Testis (tissue), 5 donors: ENCODE measurements at places on chromosomes 2 and 18. TPM values are rescaled to one million over a fixed set of nuclear protein-coding genes. Genes with fewer than 3 reads are reported as not detected.
A peak's percentile ranks its signal among the peaks of the same experiment; 100 is the strongest.

LYG1 gene
- 5.8 TPM for total RNA-seq

FAM161A gene
- total RNA-seq, result 24.7 TPM

HPCAL1 gene
- total RNA-seq, result 215 TPM

POTEJ gene
- total RNA-seq, result 17.2 TPM

GALR1 gene
- total RNA-seq, result 0.43 TPM

QPCT gene
- 3.2 TPM for total RNA-seq

NOSTRIN gene
- total RNA-seq, result 93.8 TPM

ADGRF3 gene
- total RNA-seq, result 1.0 TPM

XRCC5 gene
- 133 TPM for total RNA-seq

PRKAG3 gene
- 0.25 TPM for total RNA-seq

IL1A gene
- total RNA-seq, result 21.4 TPM

TPO gene
- 2.9 TPM for total RNA-seq

BIN1 gene
- 28.7 TPM for total RNA-seq

DNA sequence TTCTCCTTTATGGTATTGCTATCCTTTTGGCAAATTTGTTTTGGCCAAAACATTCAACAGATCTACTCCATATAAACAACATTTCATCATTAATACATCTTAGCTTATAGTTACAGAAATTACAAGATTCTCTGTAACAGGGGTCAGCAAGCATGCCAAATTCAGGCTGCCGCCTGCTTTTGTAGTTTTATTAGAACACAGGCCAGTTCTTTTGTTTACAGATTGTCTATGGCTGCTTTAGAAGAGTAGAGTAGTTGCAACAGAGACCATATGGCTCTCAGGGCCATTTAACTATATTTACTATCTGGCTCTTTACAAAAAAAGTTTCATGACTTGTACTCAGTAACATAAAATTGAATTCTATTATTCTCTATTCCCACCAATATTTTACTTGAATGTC, 53.9 kb downstream of the LNPK start:
- DNase-seq, result no peak

DNA sequence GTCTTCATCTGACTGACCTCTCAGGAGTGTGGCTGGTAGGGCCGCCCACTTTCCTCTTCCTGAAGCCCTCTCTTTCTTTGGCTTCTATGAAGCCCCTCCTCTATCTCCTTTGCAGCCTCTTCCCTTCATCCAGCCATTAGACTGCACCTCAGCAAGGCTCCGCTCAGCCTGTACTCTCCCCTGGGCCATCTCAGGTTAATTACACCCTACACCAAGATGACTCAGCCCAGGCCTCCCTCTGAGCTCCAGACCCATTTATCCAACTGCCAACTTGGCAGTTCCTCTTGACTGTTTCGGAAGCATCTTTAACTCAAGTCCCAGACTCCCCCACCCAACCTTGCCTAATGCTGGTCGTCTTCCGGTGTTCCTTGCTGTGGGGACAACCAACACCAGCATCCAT, 5.8 kb upstream of the WNT6 start:
- DNase-seq, result peak; percentile 12

- no peak for DNase-seq
These were observed 14.1 kb upstream of the FABP1 start for GRCh38 chr2:88141952-88142351.

DNA sequence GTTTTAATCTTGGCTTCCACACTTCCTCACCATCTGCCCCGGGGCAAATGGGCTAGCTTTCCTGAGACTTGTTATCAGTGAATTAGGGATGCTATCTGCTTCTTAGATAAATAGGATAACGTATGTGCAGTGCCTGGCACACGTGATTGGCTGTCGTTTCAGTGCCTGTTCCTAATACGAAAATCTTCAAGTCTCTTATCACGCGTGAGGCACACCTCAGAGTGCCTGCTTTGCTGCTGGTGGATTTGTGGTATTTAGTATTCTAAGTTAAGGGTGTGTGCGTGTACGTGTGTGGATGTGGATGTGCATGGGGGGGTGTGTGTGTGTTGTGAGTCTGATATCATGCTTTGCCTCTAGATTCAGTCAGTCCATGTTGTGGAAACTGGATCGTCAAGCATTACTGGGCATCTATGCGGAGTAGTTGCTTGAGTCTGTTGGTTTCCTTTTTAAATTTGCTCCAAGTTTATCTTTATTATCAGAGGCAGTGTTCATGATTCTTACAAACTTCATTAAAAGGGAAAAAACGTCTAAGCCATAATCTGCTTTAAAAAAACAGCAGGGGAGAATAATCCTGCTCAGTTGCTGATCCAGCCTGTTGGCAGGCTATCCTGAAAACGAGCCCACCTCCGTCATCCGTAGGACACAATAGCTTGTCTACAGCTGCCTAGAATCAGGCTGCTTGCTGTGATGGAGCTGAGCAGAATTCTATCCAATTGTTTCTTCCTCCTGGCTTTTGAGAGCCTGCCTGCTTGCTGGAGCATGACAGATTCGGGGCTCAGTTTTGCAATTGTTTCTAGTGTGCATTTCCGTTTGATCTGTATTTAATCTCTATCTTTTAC, 6.6 kb downstream of the SH3RF3 start:
- DNase-seq, result no peak

DNA sequence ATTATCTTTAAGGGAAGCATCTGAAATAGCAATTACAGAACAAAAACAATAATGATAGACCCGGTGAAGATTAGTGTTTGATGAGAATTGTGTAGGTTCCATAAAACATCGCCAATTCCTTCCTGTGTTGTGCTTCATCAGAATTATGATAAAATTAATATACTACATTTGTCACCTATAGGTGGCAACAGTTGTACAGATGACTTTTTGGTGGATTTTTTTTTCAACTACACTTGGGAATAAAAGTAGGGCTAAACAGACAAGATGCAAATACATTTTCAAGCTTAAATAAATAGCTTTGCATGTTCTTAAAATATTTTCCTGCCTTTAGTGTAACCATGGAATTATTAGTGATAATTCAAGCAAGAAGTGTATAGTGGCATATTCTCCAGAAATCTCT, 7.0 kb upstream of the LYPD1 start:
- no peak for DNase-seq

- DNase-seq, result peak; percentile 87
These were observed 175.7 kb downstream of the SOCS6 start for GRCh38 chr18:70464343-70465114.

GRCh38 chr2:28406276-28407096, 13.8 kb downstream of the FOSL2 start:
- no peak for DNase-seq

- DNase-seq, result no peak
These were observed 129.9 kb downstream of the TXNL1 start for GRCh38 chr18:56508370-56509036.

DNA sequence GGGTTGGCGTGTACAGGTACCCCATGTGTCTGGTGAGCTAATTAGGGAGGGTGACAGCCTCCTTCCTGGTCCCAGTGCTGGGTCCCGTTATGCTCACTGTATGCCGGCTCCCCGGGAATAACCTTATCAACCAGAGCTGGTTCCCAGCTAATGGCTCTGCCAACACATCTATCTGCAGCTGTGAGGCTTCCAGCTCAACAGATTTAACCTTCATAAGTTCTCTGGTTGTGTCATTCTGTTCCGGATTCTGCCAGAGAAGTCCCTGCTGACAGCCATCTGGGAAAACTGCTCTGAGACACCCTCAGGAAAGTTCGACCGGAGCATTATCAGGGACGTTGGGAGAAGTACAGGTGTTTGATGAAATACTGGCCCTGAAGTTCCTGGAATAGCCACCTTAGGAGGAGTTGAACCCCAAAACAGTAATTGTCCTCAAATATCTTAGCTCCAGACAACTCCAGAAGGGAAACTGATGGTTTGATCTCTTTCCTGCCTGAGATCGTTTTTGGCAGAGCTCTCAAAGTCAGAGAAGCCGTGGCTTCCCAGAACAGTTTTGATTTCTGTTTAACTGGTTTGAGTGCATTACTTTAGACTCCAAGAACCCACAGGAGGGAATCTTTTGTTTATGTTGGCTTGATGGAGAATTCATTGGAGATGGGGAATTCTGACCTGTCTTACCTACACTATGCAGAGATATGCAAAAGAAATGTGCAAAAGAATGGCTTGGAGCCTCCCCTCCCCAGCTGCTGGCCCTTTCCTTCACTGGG, 39.4 kb upstream of the TXNDC2 start:
- DNase-seq, result no peak

DNA sequence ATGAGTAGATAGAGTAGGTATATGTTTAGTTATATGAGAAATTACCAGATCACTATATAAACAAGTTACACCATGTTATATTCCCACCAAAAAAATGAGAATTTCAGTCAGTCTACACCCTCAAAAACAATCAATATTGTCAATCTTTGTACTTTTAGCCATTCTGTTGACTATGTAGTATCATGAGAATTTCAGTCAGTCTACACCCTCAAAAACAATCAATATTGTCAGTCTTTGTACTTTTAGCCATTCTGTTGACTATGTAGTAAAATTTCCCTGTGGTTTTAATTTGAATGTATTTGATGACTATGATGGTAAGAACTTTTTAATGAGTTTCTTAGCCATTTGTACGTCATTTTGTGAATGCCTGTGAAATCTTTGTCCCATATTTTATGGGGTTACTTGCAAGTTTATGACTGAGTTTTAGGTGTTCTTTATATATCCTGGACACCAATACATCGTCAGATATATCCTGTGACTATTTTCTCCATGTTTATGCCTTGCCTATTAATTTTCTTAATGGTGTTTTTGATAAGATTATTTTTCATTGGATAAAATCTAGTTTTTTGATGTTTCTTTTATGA, 528.4 kb upstream of the SPHKAP start:
- DNase-seq, result no peak

DNA sequence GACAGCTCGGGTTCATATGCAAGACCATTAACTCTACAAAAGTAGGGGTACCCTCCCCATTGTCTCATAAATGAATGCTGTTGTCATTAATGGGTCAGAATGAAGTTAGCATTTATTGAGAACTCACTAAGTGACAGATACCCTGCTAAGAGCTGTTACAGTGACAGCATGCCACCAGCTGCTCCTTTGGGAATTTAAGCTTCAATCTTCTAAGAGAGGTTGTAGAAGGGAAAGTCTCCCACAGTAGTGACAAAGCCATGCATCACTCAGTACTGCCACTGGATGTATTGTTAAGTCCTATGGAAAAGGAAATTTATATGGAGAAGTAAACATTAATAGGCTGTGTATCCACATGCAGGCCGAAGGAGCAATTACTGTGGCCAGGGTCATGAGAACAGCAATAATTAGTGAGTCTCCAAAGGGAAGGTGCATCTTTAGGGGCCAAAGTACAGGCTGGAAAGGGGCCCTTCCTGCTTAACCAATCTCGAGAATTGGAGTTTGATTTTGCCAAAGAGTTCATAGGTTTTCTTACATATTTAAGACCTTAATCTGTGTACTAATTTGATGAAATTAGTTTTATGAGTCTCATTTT, 64.5 kb upstream of the FAM124B start:
- DNase-seq, result no peak

- DNase-seq, result no peak
These were observed 41.8 kb downstream of the CERKL start for GRCh38 chr2:181614874-181615638.

- no peak for DNase-seq
These were observed 87.9 kb upstream of the FHL2 start for GRCh38 chr2:105486762-105487141.

DNA sequence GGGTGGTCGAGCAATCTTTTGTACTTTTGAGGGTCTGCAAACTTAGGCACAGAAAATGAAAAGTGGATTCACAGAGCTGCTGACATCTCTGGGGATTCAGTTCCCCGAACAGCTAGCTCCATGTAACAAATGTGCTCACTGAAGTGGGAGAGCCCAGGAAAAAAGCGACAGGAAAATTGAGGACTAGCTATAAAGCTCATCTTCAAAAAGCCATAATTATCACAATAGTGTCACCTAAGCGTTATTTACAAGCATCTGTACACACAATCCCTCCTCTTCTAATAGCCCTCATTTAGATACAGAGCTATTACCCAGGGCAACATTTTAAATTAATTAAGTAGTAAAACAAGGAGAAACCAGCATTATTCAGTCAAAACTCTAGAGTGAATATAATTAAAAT, 36.1 kb downstream of the RNF152 start:
- DNase-seq, result no peak

- no peak for DNase-seq
These were observed 18.7 kb upstream of the RGPD4 start for GRCh38 chr2:107807988-107808387.

GRCh38 chr2:204665207-204665606, 119.9 kb downstream of the PARD3B start:
- DNase-seq, result no peak

- DNase-seq, result no peak
These were observed 27.7 kb upstream of the TRAPPC8 start for GRCh38 chr18:31970617-31971016.

DNA sequence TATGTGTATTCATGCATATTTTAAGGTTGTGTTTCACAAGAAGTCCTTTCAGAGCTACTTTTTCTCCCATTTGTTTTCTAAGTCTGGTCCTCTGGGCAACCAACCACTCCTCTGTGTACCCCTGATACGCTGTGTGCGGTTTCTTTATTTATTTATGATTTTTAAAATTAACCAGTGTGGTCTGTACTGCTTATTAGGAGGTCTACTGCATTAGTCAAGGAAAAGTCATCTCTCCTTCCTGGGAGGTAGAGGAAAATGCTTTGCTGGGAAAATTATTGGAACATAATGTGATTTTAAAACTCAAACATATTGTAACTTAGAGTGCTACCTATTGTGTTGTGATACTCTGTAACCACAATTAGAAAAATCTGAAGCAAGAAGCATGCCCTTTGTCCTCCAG, 1404.3 kb downstream of the SUCLG1 start:
- no peak for DNase-seq

GRCh38 chr18:79881695-79882094, 69.8 kb downstream of the SLC66A2 start:
- DNase-seq, result peak; percentile 4

DNA sequence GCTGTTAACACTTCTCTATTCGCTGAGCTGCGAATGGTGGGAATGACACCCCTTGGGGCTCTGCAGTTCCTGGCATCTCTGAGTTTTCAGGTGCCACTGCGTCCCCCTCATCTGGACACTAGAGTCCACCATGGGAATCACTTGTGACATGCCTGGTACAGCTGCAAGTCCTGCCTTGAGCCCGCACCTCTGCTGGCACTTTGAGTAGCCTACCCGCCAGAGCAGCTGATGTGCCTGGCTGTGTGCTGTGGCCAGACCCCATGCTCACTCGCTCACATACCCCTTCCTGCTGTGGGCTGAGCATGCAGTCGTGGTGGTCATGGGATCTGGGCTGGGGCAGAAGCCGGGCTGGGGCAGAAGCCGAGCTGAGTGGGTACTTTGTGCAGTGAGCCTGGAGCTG, 117.6 kb downstream of the RND3 start:
- DNase-seq, result no peak

DNA sequence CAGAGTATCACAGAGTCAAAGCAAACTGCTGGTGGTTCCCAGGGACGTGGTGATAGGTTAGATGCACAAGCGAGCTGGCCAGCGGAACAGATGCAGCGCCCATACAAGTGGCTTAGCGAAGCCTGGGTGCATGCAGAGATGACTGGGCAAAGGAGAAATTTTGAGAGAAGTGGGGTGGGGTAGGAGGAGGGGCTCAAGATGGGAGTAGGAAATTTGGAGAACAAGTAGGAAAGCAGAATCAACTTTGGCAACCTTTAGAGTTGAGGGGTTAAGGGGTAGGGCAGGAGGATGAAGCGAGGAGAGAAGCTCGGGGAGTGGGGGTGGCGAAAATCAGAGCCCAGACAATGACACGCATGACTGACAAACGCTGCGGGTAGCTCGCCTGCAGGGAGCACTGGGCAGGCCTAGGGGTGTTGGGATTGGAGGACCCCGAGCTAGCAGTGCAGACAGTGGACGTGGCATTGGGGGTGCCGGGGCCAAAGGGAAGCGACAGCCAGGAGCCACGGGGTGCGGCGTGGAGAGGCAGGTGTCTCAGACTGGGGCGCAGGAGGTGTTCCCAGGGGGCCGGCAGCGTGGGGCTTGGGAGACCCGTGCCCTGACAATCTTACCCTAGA, 431 bp downstream of the FAM98A start:
- peak; percentile 58 for DNase-seq
